ENCODE measurements at places on chromosomes 5 and 9.

- DNase-seq: peak; percentile 4
Observed at GRCh38 chr9:117344892-117345660, 69.8 kb downstream of the ASTN2 start.

GRCh38 chr9:106639873-106640568 lies 222.9 kb upstream of the ZNF462 start:
- DNase-seq: no peak

DNA sequence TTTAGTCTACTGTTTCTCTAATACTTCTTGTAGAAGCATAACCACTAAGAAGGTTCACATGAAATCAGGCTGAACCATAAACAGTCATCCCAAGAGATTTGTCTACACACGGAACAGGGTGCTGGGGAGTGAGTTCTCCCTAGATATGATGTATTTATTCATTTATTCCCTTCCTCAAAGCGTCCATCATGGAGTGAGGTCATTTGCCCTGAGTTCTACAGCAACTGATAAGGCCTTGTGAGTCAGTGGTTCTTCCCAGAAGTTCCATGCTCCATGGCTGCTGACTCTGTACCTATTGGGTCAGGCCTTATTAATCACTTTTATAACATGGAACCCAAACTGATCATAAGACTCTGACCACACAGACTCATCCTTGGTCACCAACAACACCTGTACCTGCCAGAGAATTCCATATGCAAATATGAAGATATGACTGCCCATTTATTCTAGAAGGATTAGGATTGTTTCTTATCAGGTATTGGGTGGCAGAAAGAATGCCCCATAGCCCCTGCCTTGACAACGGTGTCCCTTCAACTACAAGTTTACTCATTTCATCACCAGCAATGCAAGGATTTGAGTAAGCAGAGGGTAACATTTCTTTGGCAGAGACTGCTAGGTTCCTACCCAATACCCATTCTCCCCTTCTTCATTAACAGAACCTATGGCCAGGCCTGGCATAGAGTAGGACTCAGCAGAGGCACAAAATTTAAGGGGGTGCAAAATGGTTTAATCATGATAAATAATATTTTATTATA lies 118.1 kb downstream of the LHFPL2 start:
- DNase-seq: no peak

DNA sequence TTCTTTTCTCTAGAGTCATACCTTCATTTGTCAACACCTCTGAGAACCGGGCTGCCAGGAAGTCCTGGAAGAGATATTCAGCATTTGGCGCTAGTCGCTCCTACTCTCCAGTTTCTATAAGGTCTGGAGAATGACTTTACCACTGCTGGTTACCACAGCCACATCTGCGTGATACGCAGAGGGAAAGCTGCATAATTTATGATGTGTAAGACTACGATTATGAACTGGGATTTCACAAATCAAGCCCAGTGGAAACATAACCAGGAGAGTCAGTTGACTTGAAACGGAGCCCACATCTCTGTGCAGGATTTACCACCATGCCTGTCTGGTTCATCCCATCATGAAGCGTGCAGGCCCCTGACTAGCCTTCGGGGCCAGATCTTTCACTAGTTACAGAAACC lies 72.6 kb downstream of the FGF1 start:
- no peak for DNase-seq

DNA sequence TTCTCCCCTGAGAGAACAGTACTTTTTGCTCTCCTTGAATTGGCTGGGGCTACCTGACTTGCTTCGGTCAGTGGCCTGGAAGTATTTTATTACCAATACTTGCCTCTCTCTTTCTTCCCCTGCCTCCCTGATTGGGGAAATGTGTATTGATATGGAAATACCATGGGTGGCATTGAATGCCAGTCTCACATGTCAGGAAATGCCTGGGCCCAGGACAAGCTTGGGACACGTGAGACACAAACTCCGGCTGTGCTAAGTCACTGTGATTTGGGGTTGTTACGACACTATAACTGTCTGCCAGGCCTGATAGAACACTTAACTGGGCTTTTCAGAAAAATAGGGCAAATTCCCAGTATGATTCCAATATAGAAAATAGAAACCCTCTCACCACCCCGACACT lies 238.3 kb downstream of the GADD45G start:
- no peak for DNase-seq

- DNase-seq: peak; percentile 82
Observed at GRCh38 chr5:144467792-144468191, 297.1 kb downstream of the KCTD16 start.

DNA sequence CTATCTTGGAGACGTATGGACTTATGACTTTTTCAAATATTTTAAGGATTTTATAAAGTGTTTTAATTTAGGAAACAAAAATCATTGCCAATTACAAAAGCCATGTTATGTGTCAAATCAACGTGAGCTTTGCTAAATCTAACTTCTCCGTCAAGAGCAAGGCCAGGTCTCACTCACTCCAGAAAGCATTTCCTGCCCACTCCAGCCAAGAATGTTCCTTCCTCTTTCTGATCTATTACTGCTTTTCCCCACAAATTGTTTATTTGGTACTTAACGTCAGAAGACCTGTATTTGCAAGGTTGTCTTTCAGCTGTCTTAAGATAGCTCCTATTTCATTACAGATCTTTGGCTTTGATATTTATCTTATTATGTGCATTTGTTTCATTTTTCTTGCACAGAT lies 193.5 kb upstream of the HAPLN1 start:
- DNase-seq: no peak

DNA sequence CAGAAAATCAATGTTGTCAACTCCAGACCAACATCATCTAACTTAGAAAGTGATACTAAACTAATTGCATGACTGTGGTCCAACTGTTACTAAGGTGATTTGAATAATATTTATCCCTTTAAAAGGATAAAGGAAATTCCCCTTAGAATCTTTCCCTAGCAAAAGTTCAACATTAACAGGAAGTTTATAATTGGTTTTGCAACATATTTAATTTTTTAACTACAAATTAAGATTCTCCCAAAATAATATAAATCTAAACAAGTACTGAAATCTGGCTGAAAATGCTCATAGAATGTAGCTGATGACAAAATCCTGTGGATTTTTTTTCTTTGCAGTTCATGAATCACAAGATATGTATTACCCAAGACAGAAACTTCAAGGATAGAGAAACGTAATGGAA lies 151.4 kb downstream of the LPAR1 start:
- DNase-seq: no peak

- DNase-seq: no peak
Observed at GRCh38 chr5:54030981-54031380, 279.4 kb downstream of the ARL15 start.

GRCh38 chr9:76013809-76014208 lies 123.3 kb downstream of the PCSK5 start:
- no peak for DNase-seq

DNA sequence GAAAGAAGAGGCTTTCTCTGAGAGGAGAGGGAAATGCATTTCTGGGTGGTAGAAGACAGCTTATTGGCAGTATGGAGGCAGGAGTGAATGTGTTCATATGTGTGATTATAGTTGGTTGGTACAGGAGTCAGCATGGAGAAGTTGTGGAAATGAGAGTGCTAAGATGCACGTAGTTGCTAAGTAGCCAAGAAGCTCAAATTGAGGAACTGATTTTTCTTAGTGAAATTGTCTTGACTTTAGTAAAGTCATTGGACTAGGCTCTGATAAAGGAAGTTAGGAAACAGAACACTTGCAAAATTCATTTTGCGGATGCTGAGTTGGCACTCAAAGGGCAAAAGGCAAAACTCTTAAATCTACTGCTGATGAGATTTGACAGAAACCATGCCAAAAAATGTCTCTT lies 158.9 kb upstream of the VCAN start:
- DNase-seq: no peak

GRCh38 chr9:127567035-127567729 lies 44.9 kb upstream of the STXBP1 start:
- peak; percentile 63 for DNase-seq

DNA sequence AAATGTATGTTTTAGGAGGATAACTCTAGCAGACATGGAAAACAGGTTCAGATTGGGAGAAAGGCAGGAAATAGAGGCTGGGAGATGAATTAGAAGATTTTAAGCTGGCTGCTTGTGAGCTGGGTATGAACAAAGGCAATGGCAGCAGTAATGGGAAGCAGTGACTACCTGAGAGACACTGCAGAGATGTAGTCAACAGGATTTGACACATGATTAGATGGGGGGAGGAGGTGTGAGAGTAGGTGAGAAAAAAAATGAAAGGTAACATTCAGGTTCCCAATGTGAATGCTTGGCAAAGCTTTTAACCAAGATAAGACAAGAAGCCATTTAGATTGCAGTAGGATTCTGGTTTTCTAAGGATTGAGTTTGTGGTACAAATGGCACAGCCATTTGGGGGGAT lies 22.8 kb upstream of the IFNE start:
- DNase-seq: peak; percentile 4

GRCh38 chr9:116986015-116986414 lies 298.9 kb downstream of the TRIM32 start:
- no peak for DNase-seq

GRCh38 chr5:45622365-45622764 lies 73.8 kb downstream of the HCN1 start:
- DNase-seq: no peak

- no peak for DNase-seq
Observed at GRCh38 chr9:16258708-16259107, 611.8 kb downstream of the BNC2 start.

- no peak for DNase-seq
Observed at GRCh38 chr5:107403228-107403953, 267.3 kb downstream of the EFNA5 start.

DNA sequence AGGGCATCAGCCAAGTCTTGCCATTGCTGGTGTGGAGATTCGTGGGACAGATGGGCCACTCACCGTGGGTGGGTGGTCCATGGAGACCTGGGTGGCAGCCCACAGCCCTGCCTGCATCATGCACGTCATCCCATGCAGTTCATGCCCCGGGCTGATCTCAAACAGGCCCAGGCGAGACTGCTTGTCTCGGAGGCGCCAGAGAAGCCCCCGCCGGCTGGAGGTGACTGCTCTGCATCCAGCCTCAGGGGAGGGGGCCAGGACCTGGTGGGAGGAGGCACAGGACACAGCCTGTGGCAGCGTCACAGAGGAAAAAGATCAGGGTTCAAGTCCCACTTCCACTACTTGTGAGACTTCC lies 975 bp downstream of the PIP5KL1 start:
- DNase-seq: no peak

DNA sequence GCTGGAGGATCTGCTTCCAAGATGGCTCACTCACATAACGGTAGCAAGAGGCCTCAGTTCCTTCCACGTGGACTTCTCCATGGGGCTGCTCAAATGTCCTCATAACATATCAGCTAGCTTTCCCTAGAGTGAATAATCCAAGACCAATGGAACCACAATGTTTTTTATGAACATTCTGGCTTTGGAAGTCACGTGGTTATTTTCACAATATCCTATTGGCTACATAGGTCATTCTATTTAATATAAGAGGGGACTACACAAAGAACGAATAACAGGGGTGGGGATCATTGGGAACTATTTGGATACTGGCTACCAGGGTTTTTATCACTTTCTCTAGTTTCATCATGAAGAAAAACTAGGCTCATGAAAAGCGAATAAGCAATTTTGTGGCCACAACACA lies 81.4 kb downstream of the ZNF622 start:
- DNase-seq: no peak

DNA sequence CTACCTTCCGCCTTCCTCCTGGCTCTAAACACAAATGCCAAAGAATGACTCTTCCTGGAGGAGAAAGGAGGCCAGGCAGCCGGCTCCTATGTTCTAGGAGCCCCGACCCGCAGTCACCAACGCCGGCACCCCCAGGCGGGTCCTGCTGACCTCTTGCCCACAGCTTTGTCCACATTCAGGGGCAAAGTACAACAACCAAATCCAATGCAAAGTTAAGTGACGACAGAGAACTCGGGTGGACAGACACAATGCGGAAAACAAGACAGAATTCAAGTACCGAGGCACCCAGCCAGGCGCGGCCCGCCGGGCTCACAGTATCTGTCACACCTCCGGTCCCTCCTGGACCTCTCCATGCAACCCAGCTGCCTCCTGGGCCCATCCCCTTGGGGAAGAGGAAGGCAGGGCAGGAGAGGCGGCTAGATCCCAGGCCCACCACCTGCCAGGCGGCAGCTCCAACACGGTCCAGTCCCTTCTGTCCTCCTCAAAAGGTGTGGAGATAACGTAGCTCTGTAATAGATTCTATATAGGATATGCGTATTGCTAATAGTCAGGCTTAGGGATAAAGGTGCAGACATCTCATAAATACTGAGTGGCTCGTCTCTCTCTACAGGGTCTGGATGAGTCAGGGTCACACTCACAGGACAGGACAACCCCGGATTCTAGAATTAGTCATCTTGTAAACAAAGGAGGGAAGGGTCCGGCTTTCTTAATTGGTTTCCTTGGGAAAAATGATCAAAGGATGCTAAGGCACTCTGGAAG lies 46.9 kb upstream of the UBAC1 start:
- no peak for DNase-seq

Measured in ELF-1 (cell line).